ENCODE measurements at places on chromosomes 12 and 14.

- DNase-seq: no peak
These were observed 47.1 kb downstream of the EMP1 start for GRCh38 chr12:13243516-13244070.

DNA sequence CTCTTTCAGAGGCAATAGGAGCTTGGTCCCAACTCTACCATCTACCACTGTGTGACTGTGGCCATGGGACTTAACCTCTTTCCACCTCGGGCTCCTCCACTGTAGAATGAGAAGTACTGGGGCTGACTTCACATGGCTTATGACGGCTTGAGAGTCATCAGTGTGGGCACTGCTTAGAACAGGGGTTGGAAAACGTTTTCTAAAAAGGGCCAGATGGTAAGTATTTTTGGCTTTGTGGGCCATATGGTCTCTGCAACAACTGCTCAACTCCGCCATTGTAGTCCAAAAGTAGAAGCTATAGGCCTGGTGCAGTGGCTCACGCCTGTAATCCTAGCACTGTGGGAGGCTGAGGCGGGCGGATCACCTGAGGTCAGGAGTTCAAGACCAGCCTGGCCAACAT is 69.2 kb upstream of the LTA4H start:
- DNase-seq: no peak

GRCh38 chr14:31580234-31580633 is 19.0 kb downstream of the NUBPL start:
- DNase-seq: no peak

GRCh38 chr12:124194893-124195566 is 99.9 kb upstream of the RFLNA start:
- no peak for DNase-seq

DNA sequence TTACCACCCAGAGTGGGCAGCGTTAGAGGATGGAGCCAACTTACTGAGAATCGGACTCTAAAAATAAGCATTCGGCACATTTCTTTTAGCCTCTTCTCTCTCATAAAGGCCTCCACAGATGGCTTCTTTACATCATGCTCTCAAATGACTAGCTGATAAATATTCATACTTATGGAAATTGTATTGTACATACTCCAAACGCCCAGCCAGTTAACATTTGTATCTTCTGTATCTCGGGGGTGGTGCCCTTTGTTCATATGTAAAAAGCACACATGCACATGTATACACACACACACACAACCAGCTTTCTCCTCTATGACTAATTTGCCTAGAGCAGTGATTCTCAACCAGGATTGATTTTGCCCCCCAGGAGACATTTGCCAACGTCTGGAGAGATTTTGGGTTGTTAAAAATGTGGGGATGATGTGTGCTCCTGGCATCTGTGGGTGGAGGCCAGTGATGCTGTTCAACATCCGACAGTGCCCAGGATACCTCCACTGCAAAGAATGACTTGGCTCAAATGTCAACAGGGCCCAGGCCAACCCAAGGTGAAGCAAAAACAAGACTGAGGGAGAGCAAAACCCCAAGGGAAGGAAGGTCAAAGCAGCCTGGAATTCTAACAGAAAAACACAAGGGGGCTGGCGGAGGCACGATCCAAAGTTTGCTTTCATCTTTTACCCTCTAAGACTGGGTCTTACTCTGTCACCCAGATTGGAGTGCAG is 15.2 kb upstream of the CDK2AP1 start:
- DNase-seq: no peak

- no peak for DNase-seq
These were observed 1.2 kb downstream of the WNT5B start for GRCh38 chr12:1630133-1630826.

GRCh38 chr12:24133384-24133783 is 183.9 kb upstream of the SOX5 start:
- DNase-seq: no peak

DNA sequence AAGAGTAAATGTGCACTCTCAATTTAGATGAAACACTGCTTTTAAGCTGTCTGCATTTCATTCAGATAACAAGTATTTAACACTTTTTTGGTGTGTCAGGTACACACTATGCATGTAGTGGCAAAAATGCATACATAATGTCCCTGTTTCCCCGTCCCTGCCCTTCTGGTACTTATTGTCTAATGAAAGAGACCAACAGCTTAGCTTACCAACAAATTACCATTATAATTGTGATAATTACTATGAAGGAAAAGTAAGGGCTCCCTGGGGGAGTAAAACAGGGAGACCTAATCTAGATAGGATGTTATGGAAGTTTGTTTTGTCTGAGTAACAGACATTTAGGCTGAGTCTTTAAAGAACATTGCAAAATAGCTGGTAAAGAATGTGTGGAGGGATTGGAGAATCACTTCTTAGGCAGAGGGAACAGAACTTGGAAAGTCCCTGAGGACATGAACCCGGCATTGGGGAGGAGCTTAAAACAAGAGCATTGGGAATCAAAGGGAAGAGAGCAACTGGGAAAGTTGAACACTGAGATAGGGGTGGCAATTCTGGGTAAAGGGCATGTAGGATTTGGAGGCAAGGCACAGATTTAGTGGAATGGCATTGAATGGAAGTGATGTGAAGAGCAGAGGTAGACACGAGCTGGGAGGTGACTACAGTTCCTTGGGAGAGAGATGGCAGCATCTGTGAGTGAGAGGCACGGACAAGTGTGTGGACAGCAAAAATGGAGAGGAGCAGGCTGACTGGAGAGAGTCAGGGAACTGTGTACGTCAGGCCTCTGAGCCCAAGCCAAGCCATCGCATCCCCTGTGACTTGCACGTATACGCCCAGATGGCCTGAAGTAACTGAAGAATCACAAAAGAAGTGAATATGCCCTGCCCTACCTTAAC is 181.6 kb downstream of the GRIP1 start:
- no peak for DNase-seq

DNA sequence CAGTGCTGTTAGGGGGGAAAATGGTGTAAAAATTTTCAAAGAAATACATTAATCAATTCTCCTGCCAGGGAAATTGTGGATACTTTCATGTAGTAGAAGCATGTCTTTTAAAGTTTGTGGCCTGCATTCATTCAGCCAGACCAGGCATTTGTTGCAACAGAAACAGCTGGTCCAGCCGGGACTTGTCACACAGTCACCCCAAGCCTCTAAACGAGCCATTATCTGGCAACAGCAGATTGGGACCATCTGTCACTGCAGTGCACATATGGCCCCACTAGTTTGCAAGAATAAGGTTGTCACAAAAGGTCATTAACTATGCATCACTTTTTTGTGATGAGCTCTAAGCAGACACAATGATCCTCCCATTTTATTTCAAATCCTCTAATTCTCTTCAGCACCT is 193.9 kb downstream of the PHLDA1 start:
- no peak for DNase-seq

DNA sequence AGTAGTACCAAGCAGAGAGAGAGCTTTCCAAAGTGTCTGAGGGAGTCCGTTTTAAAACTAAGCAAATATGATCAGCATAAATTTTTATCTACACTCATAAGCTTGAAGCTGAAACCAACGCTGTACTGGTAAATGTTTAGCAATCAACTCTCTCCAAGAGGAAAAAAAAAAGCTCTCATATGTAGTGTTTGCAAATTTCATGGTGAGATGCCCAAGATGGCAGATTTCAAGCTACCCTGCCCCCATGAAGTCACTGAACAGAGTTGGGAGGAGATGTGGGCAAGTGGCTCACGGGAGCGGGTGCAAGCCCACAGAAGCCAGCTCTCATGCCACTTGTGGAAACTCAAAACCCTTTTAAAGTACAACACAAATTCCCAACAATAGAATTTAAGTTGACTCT is 475.8 kb downstream of the BCAT1 start:
- DNase-seq: no peak

DNA sequence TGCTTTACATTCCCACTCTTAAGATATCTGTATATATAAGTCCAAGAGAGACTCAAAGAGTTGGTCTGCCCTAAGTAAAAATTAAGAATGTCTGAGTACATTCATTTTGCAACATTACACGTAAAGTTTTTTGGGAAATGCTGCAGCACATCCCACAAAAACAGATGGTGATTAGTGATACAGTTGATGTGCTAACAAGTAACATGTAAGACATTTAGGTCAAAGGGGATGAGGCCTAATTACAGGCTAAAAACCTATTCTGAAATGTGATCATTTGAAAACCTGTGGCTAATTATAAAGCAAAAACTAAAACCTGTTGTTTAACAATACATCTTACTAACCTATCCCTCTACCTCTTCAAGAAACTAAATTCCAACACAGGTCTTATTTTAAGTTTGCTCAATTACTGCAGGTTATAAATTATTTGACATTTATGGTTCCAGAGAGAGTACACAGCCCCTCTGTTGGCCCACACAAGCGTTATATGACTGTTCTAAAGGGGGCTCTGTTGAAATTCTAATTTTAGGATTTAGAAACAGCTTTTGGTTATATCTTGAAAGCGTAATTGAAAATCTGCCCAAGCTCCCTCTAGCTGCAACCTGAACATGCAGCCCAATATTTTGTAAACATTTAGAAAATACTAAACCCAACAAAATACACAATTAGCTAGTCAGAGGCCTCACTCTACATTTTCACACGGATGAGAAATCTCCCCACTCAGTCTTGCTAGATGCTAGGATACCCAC is 42.9 kb downstream of the BRAP start:
- no peak for DNase-seq

DNA sequence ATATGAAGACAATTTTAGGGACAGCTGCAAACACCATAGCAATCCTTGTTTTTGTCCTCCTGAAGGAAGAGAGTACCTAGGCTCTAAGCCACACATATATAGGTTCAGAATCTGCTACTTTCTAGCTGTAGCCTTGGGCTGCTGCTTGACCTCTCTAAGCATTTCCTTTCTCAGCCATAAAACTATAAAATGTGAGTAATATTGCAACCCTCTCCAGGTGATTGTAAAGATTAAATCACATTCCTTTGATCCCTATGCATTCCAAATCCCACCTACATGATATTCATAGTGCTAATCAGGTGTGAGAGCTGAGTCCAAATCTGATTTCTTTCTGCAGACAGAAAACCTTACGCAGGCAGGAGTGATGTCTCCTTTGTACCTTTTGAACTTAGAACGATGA is 913.5 kb downstream of the VRK1 start:
- DNase-seq: no peak

- DNase-seq: no peak
These were observed 25.2 kb downstream of the ZC3H14 start for GRCh38 chr14:88588081-88588480.

GRCh38 chr14:102462391-102462790 is 47.2 kb downstream of the ANKRD9 start:
- DNase-seq: no peak

DNA sequence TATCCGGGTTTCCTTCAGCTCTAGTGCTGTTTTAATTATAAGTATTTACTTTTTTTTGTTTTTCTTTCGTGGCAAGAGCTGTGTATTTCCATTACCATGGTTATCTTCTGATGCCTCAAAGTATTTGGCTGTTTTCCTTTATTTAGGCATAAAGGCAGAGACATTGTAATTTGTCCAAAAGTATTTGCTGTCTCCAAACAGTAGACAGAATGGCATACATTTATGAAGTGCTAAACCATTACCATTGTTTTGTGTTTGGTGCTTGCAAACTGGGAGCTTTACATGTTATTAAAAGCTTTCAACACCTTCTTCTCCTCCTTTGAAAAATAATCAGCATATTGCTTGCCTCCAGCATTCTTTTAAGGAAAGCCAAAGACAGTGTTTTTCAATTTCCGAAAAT is 46.3 kb downstream of the FLRT2 start:
- DNase-seq: no peak

- no peak for DNase-seq
These were observed 99.5 kb downstream of the LRRK2 start for GRCh38 chr12:40324261-40324660.

- no peak for DNase-seq
These were observed 98.6 kb downstream of the FIGNL2 start for GRCh38 chr12:51749986-51750317.

DNA sequence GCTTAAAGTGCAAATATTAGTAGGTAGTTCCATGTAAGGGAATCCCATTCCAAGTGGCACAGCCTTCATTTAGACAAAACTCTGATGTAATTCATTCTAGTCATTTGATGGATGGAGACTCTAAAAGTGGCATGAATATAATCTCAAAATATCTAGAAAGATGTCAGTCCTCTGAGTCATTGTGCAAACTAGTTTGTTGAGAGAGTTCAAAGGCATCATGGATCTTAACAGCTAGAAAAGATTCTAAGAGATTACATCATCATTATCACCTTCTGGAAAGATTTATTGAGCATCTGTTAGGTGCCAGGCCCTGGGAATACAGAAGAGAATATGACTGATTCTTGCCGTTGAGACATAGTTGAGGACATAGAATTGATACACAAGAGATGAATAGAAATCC is 30.7 kb downstream of the CRADD start:
- DNase-seq: no peak

GRCh38 chr12:6869049-6870021 is 2.0 kb downstream of the TPI1 start:
- peak; percentile 60 for DNase-seq

DNA sequence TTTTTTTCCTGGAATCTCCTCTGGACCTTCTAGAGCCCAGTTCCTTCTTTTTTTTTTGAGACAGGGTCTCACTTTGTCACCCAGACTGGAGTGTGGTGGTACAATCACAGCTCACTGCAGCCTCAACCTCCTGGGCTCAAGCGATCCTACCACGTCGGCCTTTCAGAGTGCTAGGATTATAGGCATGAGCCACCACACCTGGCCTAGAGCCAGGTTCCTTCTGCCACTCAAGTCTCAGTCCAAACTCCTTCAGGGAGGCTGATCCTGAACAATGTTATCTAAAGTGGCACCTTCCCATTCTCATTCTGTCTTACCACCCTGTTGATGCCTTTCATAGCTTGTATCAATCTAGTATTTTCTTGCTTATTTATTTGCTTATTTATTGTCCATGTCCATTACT is 22.3 kb upstream of the ELK3 start:
- DNase-seq: no peak
